Right atrium auricular region (tissue), 2 donors: ENCODE measurements at places on chromosomes 7 and 10.

- no peak for DNase-seq
These were observed 150.8 kb upstream of the FAM3C start for GRCh38 chr7:121546632-121547543.

- no peak for DNase-seq
These were observed 154.6 kb upstream of the HGF start for GRCh38 chr7:81924494-81924893.

GRCh38 chr10:8800426-8800825 lies 745.9 kb downstream of the GATA3 start:
- DNase-seq, result no peak

- DNase-seq, result no peak
These were observed 25.7 kb upstream of the PDCD4 start for GRCh38 chr10:110845756-110846620.

DNA sequence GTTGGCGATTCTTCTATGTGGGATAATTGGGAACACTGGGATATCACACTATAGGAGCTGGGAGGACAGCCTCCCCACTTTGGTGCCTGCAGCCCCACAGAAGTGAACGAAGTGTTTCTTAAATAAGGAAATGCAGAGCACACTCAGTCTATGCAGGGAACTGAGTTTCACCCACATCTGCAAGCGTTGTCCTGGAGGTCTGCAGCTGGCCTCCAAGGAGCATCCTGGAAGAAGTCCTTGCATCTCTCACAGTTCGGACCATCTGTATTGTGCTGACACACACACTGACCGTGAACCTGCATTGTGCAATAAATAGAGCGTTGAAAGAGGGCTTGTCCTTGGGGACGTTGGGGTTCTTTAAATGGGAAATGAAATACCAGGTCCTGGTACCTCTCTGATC lies 25.8 kb downstream of the LAMB4 start:
- no peak for DNase-seq

- no peak for DNase-seq
These were observed 237.8 kb downstream of the ZMYND11 start for GRCh38 chr10:373015-373414.

- DNase-seq, result no peak
These were observed 41.9 kb downstream of the RAMP3 start for GRCh38 chr7:45199506-45199905.

GRCh38 chr7:99109108-99110051 lies 34.5 kb downstream of the SMURF1 start:
- DNase-seq, result no peak

DNA sequence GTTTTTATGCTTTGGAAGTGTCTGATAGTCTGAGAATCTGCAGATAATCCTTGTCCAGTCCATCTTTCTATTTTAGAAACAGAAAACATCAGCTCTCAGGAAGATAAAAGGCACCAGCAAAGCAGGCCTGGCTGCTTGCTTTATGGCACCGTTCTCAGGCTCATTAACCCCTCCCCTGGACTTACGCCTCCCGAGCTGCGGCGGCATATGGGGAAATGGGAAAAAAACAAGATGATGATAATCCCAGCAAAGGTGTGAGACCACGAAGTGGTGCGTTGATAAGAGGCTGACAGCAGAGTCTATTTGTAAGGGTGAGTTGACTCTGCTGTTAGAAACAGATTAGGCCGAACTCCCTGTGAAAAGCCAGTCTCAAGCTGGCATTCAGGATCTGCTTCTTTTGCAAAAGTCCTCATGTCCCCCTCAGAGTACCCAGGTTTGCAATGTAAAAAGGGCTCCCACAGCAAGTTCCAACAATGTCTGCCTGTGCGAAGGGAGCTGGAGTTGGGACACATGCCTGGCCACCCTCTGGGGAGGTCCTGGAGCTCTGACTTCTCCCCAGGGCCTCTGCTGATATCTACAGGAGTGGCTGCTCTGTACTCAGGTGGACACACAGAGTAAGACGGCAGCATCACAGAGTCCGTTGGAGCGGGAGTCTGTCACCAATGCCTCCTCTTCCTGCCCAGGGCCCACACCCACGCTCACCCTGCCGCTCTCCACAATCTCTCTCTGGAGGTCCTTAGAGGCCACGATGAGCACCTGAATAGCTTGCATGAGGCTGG lies 54.3 kb downstream of the SPDYE5 start:
- no peak for DNase-seq

DNA sequence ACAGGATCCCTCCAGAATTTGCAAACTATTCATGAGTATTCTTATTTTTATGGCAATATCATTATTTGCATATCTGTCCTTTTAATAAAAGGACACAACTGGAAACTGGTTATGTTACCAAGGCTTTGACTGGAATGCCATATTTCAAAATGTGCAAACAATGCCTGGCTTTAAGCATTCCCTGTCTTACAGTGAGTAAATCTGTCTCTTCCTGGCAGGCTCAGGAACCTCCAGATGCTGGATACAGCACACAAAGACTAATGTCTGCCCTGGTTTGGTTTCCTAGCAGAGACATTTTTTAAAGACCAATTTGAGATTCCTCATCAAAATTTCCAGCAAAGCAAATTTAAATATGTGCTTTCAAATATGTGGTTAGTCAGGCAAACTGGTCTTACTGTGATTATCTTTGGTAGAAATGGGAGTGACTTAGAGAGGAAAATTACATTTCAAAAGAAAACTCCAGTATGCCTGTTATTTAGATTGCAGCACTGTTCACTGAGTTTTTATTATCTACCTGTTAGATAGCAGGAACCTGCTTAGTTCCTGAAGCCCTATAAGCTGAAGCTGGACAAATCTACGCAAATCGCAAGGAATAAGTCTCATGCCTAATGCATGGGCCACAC lies 31.3 kb downstream of the RNF216 start:
- DNase-seq, result no peak

DNA sequence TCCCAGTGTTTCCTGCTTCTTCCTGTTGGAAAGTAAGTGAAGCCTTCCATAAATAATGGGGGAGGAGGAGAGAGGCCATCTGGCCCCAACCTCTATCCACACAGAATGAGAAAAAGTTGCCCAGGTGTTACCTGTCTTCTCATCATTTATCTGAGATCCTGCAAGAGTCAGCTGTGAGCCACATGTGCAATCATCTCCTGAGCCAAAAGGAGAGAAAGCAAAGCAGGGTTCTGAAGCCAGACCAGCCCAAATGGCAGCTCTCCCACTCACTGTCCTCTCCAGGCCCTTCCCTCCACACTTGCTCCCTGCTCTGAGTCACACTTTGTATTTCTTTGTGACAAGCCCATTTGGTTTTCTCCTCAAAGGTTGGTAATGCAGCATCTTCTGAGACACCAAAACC lies 65.9 kb downstream of the FAM204A start:
- DNase-seq, result no peak

GRCh38 chr7:28722684-28723083 lies 235.4 kb downstream of the TRIL start:
- no peak for DNase-seq

- no peak for DNase-seq
These were observed 34.0 kb downstream of the CH25H start for GRCh38 chr10:89173075-89173474.

DNA sequence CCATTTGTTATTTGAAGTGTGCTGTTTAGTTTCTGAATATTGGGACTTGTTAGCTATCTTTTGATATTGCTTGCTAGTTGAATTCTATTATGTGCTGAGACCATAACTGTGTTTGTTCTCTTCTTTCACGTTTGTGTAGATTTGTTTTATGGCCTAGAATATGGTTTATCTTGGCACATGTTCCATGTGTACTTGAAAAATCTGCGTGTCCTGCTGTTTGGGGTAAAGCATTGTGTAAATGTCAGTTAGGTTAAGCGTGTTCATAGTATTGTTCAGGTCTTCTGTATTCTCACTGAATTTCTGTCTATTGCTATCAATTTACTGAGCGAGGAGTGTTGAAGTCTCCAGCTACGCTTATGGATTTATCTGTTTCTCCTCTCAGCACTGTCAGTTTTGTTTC lies 19.4 kb downstream of the MMP21 start:
- no peak for DNase-seq

DNA sequence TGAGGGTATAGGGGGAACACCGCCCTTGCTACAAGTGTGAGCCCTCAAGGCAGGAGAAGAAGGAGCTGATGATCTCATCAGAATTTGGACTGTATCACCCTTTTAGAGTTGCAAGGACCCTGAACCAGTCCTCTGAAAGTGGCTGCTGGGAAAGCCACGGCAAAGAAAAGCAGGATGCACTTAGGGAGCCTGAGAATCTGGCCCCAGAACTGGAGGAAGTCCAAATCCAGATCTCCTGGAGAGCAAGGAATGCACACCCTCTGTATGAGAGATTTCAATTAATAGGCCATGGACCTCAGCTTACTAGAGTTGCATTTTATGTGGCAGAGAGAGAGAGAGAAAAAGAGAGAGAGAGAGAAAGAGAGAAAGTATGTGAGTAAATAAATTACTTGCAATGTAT lies 662.9 kb downstream of the CCSER2 start:
- no peak for DNase-seq

GRCh38 chr10:48232717-48233447 lies 41.6 kb downstream of the FRMPD2 start:
- peak; percentile 36 for DNase-seq

GRCh38 chr7:31938650-31939049 lies 131.6 kb downstream of the PDE1C start:
- no peak for DNase-seq

DNA sequence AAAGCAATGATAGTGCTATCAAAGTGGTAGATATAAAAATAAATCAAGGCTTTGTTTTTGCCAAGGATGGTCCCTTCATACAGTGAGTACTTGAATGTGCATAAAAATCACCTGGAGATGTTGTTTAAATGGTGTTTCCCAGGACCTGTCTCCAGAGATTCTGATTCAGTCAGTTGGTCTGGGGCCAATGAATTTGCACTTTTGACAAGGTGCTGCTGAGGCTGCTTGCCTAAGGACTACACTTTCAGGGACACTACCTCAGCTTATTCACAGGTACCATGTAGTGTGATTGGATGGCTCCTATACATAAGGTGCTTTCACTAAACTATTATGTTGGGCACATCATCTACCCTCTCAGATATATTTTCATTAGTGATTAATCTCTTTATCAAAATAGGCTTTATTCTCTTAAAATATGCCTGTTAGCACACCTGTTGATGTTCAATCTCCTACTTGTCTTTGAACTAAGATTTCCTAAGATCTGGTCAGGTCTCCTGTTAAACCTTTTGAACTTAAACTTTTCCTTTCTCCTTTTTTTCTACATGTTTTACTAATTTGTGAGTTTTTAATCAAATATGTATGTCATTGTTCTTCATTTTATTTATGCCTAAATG lies 24.3 kb downstream of the CAPZA2 start:
- DNase-seq, result no peak

DNA sequence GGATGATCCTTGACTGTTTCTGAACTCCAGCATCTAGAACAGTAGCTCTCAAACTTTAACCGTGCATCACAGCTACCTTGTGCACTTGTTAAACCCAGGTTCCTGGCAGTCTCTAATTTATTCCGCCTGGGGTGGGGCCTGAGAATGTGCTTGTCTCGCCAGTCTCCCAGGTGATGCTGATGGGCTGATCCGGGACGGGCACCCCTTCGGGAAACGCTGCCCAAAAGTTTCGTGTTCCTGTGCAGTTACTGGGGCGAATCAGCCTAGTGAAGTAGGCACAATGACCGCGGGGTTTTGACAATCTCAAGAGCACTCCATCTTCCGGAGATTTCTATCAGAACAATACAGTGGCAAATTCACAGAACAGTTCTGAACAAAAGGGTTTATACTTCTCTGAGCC lies 29.9 kb downstream of the ADCYAP1R1 start:
- no peak for DNase-seq

GRCh38 chr7:12244694-12245093 lies 33.6 kb downstream of the TMEM106B start:
- no peak for DNase-seq
